ENCODE measurements at places on chromosomes 1 and 21.

DNA sequence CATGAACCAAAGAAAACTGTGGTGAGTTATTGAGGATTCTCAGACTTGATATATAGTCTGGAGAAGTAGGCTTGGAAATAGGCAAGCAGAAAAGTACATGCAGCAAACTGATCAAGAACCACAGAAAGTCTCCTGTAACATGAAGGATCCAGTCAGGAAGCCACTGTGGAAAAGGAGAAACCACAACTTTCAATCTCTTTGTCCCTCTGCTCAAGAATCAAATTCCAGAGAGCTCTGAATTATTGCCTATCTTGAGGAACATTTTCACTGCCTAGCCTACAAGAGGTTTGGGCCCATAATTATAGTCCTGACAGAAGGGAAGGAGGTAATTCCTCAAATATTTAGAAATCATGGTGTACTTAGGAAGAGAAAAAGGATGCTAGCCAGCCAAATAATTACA, 43.0 kb upstream of the ADAMTS1 start:
- no peak for DNase-seq

GRCh38 chr1:39102537-39103327, 76.6 kb downstream of the NDUFS5 start:
- DNase-seq = peak; percentile 47

DNA sequence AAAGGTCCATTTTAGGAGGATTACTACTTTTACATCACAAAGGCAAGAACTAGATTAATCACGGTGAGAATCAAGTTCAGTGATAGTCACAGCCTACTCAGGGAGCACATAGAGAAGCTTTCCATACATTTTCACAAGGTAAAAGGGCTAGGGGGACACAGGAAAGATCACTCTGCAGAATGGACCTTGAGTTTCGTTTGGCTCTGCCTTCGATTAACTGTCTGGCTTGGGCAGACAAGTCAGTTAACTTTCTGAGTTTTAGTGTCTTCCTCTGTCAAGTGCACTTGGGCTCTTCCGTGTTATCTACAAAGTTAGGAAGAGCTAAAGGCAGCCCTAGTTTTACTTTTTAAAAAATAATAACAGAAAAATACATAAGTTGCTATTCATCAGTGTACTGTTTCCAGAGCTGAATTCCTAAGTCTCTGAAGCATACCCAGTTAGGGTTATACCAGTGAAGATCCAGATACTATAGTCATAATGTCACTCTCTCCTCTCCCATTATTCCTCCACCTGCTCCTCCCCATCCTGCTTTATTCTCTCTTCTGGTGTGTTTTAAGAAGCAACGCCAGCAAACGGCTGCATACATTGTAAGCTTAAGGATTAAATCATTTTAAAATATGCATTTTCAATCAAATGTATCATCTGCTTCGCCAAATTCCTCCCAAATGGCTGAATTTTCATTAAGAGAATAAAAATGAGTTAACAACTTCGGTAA, 1.7 kb downstream of the CEP170 start:
- DNase-seq = no peak

DNA sequence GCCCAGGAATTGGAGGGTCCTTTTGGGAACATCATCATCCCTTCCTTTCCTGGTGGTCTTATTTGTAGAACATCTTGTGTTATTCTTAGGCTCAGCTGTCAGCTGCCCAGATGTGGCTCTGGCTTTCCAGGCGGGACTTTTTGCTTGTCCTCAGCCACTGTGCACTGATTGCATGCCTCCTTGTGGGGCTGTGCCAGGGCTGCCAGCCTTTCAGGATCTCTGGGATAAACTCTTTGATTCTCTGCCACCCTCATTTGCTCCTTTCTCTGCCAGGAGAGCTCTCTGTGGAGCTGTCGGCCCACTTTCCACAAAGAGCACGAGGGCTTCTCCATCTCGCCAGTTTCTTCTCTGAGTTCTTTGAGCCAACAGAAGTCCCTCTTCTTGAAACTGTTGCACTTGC, 63.1 kb downstream of the PTPRU start:
- no peak for DNase-seq

DNA sequence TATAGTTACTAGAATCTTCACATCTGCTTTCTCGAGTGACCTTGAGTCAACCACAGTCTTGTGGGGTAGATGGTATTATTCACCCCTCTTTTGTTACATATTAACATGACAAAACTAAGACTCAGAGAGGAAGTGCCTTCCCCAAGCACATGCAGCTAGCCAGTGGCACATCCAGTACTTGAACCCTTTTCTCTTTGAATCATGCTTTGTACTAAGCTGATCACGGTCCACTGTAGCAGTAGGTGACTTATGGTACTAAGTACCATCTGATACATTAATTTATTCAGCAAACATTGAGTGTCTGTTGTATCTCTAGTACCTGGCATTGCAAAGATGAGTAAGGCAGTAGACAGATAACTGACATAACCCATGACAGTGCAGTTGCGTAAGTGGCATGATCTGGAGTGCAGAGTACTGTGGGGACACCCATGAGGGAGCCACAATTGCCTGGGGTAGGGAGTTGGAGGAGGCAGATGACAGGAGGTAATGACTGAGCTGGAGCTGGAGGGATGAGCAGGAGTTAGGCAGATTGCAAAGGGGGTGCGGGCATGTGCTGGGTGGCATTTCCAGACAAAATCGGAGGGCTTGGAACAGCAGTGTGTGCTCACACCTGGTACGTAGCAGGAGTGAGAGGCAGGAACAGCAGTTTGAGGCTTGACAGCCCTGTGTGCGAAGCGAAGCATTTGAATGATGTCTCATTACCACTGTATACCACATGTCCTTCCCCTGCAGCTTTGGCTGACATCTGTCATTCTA, 29.8 kb downstream of the UCK2 start:
- DNase-seq = no peak
